Stimulated activated CD8-positive, alpha-beta memory T cell treated with anti-CD3 and anti-CD28 coated beads, Interleukin-2, amount 100 ng/mL, for 1 hour (primary cell): ENCODE measurements at places on chromosomes 4 and X.

- no peak for DNase-seq
These were observed 1286.6 kb downstream of the FSTL5 start for GRCh38 chr4:160877087-160877790.

DNA sequence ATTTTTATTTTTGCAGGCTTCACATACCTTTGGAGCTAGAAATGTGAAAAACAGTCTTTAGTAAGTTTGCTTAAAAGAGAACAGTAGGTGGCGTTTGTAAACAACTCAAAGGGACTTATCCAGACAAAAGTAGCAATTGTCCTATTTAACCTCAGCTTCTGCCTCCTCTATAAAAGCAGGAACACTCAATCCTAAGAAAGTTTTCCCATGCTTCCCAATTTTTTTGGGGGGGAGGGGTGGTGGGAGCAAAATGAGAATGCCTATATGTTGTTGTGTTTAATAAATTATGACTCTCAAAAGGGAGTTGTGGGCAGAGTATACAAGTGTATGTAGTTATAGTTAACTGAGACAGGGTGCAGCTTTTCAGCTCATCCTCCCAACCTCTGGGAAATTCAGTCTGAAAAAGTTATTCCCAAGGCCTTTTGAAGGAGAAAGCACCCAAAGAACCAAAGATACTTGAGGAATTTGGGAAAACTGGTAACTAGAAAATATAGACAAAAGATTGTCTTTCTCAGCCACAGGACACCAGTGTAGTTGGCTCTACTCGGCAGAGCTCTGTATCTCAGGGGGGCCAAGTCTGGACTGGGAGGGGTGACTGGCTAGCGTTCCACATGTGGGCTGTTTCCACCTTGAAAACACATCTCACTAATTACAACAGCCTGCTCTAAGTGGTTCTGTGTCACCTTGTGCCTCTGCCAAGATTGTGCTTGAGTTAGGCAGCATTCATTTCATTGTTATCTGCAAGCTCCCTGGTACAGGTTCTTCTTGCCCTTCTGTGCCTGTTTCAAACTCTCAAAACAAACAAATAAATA is 2.8 kb downstream of the SFRP2 start:
- no peak for DNase-seq

- no peak for DNase-seq
These were observed 6.7 kb downstream of the SULT1B1 start for GRCh38 chr4:69753686-69754085.

GRCh38 chr4:101981756-101982155 is 191.2 kb downstream of the BANK1 start:
- DNase-seq, result no peak

- DNase-seq, result no peak
These were observed 179.6 kb upstream of the NOCT start for GRCh38 chr4:138835832-138836533.

DNA sequence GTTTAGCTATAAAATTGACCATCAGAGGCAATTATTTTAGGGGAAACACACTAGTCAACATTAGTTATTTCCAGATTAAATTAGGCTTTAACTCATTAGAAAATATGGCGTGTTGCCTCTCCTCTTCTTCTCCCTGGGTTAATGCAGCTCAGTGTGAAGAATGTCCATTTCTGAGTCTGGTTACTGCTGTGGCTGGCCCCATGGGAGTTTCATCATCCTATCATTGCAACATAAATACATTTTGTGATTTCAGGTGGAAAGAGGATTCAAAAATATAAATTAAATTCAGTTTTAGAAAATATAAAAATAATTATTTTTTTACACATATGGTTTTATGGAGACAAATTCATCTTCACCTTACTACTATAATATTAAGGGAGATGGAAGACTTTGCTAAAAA is 288.5 kb upstream of the ARSJ start:
- DNase-seq, result no peak

GRCh38 chrX:136626237-136626636 is 21.7 kb upstream of the CD40LG start:
- DNase-seq, result no peak

GRCh38 chrX:45619290-45619689 is 418.6 kb upstream of the DIPK2B start:
- DNase-seq, result no peak

- DNase-seq, result no peak
These were observed 167.1 kb downstream of the NSUN7 start for GRCh38 chr4:40916880-40917279.

GRCh38 chrX:43880425-43880824 is 1.8 kb downstream of the MAOB start:
- DNase-seq, result no peak
